Progenitor cell of endocrine pancreas (in vitro differentiated cells): ENCODE measurements at places on chromosomes 5 and 9.

GRCh38 chr5:73119451-73120157 is 771 bp upstream of the TMEM171 start:
- DNase-seq: no peak

GRCh38 chr5:9466697-9467096 is 79.2 kb downstream of the SEMA5A start:
- DNase-seq: no peak

DNA sequence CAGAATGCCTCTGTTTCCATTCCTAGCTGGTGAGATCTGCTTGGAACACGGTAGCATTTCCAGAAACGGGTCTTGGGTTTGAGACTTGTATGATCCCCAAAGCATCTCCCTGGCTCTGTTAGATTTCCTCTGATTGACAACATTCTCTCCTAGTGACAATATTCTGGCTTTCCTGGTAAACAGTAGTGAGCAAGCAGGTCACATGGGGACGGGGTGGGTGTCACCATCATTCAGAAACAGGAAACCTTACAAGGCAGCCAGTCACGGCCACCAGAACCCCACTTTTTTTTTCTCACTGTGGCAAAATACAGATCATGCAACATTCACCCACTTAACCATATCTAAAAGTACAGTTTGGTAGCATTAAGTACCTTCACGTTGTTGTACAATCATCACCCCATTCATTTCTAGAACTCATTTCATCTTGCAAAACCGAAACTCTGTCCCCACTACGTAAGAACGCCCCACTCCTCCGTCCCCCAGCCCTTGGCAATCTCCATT is 90.1 kb upstream of the LMX1B start:
- DNase-seq: no peak

- DNase-seq: no peak
Measured at GRCh38 chr5:126579716-126580115, 15.3 kb downstream of the ALDH7A1 start.

GRCh38 chr5:59591162-59591561 is 302.4 kb downstream of the PDE4D start:
- DNase-seq: no peak

DNA sequence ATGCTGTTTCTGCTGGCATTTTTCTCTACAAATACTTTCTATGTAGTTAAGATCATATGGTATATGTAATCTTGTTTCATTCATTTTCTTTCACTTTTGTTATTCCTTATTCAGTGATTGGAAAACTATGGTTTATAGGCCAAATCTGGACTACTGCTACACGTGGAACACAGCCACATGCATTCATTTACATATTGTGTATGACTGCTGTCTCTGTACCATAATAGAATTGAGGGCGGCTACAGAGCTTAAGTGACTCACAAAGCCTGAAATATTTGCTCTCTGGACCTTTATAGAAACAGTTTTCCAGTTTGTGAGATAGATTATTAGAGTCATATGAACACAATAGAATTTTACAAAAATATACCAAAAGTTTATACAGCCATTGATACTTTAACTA is 133.6 kb upstream of the CDKN2B start:
- no peak for DNase-seq

GRCh38 chr5:161547738-161548486 is 1.4 kb upstream of the GABRB2 start:
- DNase-seq: peak; percentile 16

DNA sequence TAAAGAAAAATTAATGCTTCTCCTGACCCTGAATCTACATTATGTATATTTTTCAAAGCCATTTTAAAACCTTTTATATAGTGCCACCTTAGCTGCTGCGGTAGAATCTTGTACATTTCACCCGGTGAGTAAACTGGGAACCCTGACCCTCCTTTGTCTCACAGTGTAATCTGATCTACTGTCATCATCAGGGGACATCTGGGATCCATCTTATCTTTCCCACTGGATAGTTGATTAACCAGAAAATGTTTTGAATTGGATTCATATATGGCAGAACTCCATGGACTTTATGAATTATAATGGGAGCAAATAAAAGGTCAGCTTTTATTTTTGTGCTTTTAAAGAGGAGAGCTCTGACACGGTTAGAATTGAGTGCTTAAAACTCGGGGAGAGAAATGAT is 95.0 kb downstream of the ADAMTSL1 start:
- DNase-seq: no peak

DNA sequence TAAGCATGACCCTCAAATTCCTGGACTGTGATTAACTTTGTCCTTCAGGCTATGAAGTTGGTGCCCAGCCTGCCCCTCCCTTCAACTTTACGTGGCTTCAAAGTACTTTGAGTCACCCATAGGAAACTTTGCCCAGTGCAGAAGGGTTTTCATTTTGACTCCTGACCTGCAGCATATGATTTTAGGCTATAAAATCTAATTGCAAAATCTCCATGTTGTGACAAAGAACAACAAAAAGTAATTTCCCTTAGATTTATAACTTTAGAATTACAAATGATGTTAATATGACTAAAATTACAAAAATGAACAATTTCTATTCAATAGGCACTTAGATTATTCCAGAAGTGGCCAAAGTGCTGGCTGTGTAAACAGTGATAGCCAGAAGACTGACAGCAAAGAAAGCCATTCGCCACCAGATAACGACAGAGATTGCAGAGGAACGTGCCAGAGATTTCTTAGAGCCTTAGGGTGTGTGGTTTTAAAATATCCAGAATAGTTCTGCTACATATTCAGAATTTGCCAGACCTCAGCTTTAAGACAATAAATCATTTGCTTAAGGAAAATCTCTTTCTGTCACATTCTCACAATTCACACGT is 197.4 kb downstream of the SEMA5A start:
- DNase-seq: no peak

DNA sequence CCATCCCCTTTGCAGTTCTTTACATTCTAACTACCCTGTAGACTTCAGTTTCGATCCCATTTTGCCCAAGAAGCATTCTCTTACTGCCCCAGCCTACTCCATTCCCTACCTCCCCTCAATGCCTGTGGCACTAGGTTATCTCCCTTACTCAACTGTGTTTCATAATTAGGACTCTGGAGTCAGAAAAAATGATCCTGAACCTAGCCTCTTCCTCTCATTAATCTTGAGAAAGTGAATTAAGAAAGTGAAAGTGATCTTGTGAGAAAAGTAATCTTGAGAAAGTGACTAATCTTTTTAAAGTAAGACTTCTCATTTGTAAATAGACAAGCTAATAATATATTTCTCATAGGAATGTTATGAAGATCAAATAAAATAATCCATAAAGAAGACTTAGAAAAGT is 444.0 kb upstream of the TRPC7 start:
- DNase-seq: no peak

DNA sequence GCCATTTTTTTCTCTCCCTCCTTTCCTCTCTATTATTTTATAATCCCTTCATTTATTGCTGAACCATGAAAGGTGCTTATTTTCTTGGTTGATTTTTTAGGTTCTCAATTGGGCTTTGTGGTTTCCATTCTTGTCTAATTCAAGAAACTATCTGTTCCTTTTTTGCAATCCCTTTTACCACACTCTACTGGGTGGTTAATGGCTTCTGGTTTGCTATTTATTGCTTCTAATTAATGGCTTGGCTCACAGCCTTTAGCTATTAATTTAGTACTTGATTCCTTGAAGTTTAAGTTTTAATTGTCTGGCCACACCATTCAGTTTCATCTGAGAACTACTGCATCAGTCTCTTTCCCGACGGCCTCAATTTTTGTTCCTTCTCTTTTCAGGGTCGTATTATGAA is 5.6 kb downstream of the FRRS1L start:
- no peak for DNase-seq

DNA sequence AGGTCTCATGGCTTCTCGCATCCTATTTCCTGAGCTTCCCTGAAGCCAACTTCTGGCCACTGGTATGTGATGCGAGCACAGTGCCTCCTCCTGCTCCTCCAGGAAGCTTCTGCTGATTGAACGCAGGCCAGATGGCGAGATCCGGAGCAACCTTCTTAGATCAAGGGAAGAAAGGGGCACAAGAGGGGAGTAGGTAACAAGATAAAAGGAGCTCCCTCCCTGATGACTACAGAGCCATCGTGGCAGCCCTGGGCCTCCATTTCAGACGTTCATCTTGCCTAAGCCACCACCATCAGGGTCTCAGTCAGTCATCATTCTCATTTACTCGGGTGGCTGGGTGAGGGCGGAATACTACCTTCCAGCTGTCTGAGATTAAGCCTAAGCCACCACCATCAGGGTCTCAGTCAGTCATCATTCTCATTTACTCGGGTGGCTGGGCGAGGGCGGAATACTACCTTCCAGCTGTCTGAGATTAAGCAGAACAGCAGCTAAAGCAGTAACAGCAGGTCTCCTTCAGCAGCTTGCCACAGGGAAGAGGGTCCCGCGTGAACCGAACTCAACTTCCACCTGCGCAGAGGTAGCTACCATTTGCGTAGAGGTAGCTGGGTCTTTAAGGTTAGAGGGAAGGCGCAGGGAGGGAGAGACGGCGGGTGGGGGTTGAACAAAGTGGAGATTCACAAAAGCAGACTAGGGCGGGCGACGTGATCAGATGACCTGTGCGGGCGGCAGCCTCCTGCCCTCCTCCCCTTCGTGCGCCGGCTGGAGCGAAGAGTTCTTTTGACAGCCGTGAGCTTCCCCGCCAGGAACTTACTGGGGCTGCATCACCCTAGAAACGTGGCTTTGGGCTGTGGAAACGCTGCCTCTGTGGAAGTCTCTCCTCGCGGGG is 27.9 kb upstream of the MGAT1 start:
- no peak for DNase-seq

DNA sequence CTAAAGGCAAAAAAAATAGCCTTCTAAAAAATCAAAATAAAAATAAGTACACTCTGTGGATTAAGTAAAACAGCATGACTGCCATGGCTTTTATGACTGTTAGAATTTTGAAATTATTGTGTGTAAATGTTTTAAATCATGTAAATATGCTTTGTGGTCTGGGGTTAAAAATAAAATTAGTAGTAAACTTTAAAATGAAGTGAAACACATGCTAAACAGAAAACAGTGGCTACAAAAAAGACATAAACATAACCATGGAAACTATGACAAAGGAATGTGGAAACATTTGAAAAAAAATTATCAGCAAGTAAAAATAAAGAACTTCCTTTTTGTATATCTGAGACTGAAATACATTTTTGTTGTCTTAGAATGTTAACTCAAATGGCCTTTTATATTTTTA is 134.5 kb upstream of the SPEF2 start:
- no peak for DNase-seq

- DNase-seq: no peak
Measured at GRCh38 chr9:24035816-24036215, 209.8 kb upstream of the ELAVL2 start.

DNA sequence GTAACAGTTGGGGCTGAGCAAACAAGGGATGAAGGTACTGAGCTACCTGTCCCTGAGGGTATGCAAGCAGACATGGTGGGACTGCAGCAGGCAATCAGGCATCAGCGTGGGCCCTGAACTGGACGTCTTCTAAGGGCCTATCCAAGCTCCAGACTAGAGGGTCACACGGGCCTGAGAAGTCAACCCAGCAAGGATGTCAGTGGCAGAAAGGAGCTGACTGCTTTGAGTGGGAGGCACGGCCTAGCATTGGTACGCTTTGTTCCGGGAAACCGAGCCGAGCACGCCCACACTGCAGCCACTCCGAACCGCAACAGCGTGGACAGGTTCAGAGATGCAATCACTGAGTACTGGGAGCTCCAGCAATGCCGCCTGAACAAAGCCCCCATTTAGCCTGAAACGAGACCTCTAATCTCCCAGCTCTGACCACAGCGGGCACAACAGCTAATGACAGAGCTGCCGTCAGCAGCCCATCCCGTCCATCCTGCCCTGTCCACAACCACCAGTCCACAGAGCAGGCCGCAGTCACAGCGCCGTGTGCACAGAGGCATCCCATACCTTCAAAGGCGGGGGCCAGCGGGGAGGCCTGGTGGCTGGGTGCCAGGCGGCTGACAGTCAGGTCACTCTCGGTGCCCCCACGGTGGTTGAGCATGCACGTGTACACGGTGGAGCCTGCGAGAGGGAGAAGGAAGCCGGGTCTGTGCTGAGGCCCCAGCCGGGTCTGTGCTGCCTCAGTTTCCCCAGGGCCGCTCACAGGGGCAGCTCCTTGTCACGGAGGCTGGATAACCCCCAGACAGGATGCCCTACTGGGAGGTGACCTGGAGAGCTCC is 44.2 kb downstream of the SARDH start:
- no peak for DNase-seq
